IPS DF 19.7 (cell line): ENCODE measurements at places on chromosomes 2 and 18.

DNA sequence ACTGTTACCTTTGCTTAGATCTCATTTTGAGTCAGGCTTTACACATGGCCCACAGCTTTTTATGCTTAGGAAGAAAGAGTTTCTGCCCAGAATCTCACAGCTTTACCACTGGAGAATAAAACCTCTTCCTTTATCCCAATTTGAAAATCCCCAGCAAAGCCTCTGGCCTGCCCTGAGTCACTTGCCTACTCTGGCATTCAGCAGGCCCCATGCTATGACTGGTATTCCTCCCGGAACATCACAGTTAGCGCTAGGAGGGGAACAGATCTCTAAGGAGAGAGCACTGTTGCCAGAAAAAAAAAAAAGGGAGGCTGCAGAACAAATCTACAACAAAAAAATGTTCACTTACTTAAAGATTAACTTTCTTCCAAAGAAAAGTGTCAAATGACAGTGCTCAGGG is 152.9 kb upstream of the DNMT3A start:
- DNase-seq: no peak

DNA sequence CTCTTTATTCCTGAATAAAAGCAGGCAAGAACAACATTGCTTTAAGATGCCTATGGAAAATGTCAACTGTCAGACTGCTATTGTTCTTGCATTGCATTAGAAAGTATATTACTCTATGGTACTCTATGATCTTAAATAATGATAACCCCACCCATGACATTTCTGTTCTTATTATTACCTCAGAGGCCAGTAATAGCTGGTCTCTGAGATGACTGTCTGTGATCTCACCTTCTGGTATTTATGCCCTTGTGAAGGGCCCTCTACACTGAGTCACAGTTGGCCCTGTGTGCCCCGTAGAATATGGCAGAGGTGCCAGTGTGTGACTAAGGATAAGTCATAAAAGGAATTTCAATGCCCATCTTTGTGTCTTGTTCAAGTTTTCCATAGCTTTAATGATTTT is 61.0 kb downstream of the SPP2 start:
- DNase-seq: no peak

DNA sequence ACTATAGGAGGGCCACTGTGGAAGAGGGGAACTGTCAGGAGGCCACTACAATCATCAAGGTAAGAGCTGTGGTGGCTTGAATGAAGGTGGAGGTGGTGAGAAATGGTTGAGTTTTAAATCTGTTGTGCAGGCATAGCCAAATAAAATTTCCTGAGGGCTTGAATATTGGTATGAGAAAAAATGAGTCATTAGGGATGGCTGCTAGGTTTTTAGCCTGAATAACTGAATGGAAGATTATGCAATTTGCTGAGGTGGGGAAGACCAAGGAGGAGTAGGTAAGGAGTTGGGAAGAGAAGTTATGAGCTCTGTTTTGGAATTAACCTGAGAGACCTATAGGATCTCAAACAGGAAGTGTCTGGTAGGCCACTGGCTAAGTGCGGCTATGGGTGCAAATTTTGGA is 84.0 kb downstream of the KLHL14 start:
- DNase-seq: no peak

GRCh38 chr2:102268510-102269199 is 42.7 kb upstream of the IL1RL1 start:
- DNase-seq: no peak

GRCh38 chr2:226995625-226996041 is 159.8 kb downstream of the RHBDD1 start:
- DNase-seq: no peak

GRCh38 chr2:31148514-31148913 is 10.3 kb upstream of the GALNT14 start:
- no peak for DNase-seq

- no peak for DNase-seq
These were observed 103.8 kb upstream of the CDC42EP3 start for GRCh38 chr2:37774976-37775907.

DNA sequence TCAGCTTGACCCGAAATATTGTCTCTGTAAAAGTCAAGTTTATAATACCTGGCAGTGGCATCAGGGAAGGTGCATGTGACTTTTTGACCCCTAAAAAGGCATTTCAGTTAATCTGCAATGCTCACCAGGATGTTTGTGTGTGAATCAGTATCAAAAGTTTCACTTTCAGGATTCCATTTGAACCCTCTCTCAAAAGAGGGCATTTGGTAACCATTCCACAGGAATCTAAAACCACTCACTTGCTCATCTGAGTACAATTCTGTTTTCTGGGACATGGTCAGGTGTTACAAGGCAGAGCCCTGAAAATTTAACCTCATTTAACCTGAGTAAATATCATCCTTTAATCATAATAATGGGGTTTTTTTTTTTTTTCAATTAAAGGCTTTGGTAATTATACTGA is 77.9 kb upstream of the KLF7 start:
- DNase-seq: no peak

DNA sequence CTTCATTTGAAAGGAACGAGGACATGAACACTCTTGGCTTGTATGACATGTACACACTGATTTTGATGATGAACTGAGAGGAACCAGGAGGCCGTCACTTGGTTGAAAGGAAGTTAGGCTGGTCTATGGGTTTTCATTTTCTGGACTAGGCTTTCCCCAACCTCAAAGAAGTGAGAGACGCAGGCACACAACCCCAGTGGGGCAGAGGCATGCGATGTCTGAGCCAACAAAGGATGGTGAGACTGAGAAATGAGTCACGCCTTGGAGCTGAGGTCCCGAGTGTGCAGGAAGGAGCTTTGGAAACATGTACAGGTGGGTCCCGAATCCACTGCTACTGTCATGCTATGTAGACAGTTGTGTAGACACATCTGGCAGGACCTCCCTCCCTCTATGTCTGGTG is 24.1 kb downstream of the SIGLEC15 start:
- DNase-seq: no peak

DNA sequence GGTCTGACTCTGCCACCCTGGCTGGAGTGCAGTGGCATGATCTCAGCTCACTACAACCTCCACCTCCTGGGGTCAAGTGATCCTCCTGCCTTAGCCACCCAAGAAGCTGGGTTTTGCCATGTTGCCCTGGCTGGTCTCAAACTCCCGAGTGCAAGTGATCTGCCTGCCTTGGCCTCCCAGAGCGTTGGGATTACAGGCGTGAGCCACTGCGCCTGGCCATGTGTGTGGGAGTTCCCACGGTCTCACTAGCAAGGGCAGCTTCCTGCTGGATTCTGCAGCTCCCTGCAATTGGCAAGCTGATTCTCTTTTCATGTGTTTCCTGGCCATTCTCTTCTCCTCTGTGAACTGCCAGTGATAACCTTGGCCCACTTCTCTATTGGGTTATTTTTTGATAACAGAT is 84.0 kb downstream of the USP40 start:
- no peak for DNase-seq

- no peak for DNase-seq
These were observed 209.0 kb downstream of the EN1 start for GRCh38 chr2:118638453-118638852.

- no peak for DNase-seq
These were observed 32.6 kb downstream of the MYL12B start for GRCh38 chr18:3294435-3295080.

- no peak for DNase-seq
These were observed 27.4 kb downstream of the SMYD1 start for GRCh38 chr2:88095022-88095421.

- no peak for DNase-seq
These were observed 33.3 kb upstream of the GMCL1 start for GRCh38 chr2:69796174-69796573.

GRCh38 chr2:219228911-219229304 is 528 bp downstream of the ATG9A start:
- DNase-seq: no peak

DNA sequence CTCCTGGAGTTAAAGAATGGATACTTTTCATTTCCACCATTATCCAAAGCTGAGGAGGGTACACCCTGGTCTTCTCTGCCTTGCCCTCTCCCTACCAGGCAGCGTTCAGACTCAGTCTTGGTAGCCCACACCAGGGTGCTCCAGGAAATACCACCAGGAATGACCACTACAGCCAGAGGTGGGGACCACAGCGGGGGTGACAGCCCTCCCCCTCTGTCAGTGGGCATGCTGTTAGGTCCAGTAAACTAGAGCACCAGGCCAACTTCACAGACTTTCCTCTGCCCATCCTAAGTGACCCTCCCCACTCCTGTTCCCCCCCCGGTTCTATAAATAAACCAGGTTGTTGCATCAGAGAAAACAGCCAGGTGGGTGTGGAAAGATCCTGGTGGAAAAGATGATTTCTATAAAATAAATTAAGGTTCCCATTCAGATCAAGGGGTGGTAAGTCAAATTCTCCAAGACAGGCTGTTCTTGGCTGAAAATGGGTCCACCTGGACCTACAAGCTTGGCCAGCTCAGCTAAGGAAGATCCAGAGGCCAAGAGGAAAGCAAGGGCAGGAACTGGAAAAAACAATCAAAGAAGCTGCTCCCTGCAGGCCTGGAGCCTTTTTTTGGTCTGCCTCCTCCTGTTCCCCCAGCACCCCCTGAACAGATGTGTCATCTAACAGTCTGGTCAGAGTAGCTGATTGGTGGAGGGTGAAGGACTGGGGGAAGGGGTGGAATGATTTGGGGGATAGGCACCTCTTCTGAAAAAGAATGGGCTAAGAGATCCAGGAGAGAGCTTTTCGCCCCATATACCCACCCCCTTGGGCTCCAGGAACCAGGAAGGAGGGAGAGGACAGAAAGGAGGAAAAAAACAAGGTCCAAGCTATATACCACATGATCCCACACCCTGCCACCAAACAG is 2.3 kb downstream of the RAB11FIP5 start:
- no peak for DNase-seq
